Dermis lymphatic vessel endothelial cell (primary cell): ENCODE measurements at places on chromosomes 16 and 17. TPM values are rescaled to one million over a fixed set of nuclear protein-coding genes. Genes with fewer than 3 reads are reported as not detected.

Gene MT1H
- total RNA-seq = not detected in 2 replicates

Gene SLC5A11
- not detected in 2 replicates for total RNA-seq

Gene USP6
- total RNA-seq = not detected in 2 replicates

Gene KRTAP9-2
- not detected in 2 replicates for total RNA-seq

Gene PTGES3L
- total RNA-seq = 0.09 and 0.11 TPM in 2 replicates

Gene CACNG1
- not detected in 2 replicates for total RNA-seq

Gene ZNF771
- 8.0 and 13.7 TPM in 2 replicates for total RNA-seq

Gene UBFD1
- total RNA-seq = 54.8 and 56.6 TPM in 2 replicates

Gene P2RX1
- total RNA-seq = not detected in 2 replicates
